Frontal cortex (tissue), 4 donors: ENCODE measurements at places on chromosomes 6 and 20.

DNA sequence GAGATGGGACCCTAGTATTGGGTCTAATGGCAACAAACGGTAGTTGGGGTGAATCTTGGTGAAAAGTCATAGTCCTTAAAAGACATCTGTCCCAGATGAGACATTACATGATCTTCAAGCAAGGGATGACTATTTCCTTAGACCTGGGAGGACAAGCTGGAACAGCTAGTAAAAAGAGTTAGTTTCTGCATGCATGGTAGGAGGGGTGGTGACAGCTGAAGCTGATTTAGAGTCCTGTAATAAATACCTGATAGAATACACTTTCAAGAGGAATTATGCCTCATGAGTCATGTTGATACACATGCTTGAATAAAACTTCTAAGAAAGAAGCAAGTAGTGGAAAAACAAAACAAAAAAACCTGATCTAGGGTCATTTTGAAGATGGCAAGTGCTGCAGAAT lies 247.4 kb downstream of the CD109 start:
- no peak for DNase-seq

DNA sequence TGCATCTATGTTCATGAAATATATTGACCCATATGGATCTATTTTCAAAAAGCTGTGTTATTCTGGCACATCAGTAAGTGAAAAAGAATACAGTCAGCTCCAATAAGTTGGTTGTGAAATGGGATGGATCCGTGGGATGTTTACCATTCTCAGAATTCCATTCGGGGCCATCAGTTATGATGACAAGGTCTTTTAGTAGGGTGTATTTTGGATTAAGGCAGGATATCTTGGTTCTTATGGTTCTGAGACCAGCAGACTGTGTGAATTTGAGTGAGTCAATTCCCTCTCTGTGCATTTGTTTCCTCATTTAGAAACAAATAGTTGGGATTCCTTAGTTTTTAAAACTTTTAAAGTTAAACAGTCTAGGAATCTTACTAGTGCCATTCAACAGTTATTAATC lies 287.4 kb downstream of the CD109 start:
- DNase-seq, result no peak

DNA sequence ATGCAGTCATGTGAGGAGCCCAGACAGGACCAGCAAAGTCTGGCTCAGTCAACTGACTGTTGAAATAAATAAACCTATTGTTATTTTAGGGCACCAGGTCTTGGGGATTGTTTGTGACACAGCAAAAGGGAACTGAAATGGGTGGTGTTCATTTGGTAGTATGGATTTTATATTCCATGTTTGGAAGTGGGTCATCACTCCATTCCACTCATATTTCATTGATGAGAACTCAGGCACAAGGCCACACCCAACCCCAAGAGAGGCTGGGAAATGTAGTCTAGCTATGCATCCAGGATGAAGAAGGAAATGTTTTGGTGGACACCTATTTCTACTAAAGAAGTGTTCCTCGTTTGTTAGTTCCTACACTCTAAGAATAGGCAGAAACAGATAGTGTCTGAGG lies 64.9 kb upstream of the BTBD3 start:
- no peak for DNase-seq

- no peak for DNase-seq
Observed at GRCh38 chr20:24425523-24426135, 43.8 kb upstream of the SYNDIG1 start.

DNA sequence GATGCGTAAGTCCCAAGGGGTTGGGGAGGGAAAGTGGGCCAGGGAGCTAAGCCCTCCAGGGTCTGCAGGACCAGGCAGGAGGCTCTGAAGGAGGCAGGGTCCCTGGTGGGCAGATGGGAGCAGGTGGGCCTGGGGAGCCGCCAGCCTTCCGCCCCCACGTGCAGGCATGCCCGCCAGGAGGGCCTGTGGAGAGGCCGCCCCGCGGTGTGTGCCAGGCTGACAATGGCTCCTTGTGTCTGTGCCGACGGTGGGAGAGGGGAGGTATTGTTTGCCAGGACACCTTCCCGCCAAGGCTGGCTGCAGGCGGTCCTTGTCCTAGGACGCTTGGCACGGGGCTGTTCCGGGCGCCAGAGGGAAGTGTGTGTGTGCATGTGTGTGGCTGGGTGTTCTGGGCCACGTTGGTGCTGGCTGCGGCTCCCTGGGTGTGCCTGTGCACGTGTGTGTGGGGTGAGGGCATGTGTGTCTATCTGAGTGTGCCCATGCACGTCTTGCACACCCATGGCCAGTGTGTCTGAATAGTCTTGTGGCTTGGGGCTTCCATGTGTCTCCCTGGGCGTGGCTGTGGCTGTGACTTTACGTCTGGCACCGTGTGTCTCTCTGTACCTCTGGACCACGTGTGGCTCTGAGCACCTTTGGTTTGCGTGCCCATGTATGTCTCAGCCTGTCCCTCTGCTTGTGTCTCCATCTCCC lies 153.0 kb downstream of the CEBPB start:
- DNase-seq, result no peak

DNA sequence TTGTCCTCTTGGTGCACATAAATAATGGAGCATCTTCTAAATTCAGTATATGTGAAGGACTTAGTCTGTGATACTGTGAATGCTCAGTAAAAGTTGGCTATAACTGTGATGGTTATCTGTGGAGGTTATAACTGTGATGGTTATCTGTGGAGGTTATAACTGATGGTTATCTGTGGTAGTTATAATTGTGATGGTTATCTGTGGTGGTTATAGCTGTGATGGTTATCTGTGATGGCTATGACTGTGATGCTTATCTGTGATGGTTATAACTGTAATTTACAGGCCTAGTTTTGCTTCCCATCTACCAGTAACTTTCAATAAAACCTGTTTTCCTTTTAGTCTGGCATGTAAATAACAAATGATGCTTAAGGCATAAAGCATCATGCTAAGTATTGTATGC lies 16.5 kb downstream of the PTK7 start:
- no peak for DNase-seq

DNA sequence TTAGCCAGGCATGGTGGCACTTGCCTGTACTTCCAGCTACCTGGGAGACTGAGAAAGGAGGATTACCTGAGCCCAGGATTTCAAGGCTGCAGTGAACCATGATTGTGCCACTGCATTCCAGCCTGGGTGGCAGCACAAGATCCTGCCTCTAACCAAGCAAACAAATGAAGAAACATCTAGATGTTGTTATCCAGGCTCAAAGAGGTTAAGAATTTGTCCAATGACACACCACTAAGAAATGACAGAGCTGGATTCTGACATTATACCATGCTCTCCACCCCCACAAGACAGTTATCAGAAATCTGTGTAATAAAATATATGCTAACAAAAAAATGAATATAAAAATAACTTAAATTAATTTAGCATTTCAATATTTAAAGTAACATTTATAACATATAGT lies 925.5 kb upstream of the SLC35B3 start:
- DNase-seq, result no peak

GRCh38 chr6:11407414-11407813 lies 130.1 kb upstream of the TMEM170B start:
- no peak for DNase-seq

- DNase-seq, result peak; percentile 97
Observed at GRCh38 chr20:347640-348484, 951 bp downstream of the NRSN2 start.

DNA sequence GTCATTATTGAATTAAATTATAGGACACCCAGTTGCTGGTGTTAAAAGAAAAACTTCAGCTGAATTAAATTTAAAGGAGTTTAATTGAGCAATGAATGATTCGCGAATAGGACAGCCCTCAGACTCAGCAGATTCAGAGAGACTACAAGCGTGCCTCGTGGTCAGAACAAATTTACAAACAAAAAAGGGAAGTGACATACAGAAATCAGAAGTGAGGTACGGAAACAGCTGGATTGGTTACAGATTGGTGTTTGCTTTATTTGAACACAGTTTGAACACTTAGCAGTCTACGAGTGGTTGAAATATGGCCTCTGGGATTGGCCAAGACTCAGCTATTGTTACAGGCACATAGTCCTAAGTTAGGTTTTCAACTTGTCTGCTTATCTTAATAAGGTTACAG lies 25.8 kb upstream of the TNFRSF21 start:
- no peak for DNase-seq

DNA sequence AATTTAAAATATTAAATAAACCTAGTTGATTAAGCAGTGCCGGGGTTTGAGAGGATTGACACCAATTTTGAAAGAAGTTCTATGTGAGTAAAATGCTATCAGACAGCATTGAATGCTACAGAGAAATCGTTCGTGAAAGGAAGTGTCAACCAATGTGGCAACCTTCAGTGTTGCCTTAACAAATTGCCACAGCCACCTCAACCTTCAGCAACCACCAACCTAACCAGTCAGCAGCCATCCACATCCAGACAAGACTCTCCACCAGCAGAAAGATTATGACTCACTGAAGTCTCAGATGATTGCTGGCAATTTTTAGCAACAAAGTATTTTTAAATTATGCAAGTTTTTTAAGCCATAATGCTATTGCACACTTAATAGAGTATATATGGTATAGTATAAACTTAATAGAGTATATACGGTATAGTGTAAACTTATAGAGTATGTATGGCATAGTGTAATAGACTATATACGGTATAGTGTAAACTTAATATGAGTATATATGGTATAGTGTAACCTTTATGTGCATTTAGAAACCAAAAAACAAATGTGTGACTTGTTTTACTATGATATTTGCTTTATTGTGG lies 65.3 kb upstream of the ID4 start:
- DNase-seq, result no peak

DNA sequence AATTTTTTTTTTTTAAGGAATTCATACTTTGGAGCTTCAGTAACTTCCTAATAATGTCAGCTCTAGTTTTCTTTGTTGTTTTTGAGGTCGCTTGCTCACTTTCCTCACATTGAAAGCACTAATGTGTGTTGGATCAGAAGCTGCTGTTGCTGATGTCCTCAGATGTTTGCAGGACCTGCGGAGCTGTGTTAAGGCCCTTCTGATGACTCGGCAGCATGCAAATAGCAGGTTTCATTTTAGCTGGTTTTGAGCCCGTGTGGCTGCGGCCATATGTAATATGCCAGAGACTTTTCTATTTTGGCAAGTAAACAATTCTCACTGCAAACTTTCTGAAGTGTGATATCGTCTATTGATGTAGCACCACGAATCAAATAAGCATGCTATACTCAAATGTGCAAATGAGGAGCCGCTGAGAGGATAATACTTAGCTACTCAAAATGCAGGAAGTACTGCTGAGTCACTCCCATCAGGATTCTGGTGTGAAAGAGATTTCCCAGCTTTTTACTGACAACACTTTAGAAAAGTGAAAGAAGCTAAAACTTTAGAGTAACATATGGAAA lies 187.8 kb downstream of the SASH1 start:
- peak; percentile 61 for DNase-seq

DNA sequence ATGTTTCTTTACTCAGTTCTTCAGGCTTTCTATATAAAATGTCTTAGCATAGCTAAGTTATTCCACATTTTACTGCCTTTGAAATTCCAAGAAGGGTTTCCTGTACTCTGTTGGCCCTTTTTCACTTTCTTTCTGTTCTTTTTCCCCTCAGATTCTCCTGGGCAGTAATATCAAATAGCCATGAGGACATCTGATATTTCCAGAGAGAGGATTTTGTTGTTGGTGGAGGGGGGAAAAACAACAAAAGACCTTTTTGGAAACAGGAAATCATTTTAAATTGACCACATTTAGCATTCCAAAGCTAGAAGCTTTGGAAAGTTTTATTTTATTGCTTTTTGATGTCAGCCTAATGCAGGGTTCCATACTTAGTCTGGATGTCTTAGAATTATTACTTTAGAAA lies 445.4 kb downstream of the GJA1 start:
- no peak for DNase-seq

- no peak for DNase-seq
Observed at GRCh38 chr6:170311696-170312095, 5.1 kb downstream of the FAM120B start.

GRCh38 chr20:11853359-11853758 lies 64.3 kb upstream of the BTBD3 start:
- no peak for DNase-seq

DNA sequence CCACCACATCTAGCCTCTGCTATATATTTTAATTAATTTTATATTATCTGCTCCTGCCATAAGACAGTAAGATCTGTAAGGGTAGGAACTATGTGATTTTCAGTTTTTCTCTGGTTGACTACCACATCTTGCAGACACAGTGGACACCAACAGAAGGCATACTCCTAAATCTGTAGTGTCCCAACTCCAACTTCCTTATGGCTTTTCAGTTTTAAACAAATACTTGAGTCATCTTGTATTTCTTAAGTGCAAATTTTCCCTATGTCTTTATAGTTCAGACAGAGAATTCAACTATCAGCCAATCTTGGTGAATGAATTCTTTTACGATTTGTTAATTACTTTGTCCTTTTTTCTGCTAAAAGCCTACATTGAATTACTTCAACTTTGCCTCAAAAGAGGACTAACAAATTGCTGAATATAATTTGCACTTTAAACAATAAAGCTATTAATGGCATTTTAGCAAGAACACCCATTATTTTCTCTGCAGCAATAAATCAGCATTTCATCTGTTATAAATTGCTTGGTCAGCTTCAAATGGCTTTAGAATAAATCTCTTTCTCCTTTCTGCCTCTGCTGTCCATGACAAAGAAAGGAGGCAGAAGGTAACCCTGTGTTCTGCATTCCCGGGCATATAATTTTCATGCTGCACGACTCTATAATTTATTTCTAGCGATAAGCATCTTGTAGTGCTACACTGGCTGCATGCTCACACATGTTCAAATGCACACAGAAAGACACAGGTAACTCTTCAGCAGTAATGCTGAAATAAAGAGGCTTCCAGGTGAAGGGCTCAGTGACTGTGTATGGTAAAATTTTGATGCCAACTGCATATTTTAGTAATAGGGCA lies 144.8 kb downstream of the BACH2 start:
- no peak for DNase-seq

DNA sequence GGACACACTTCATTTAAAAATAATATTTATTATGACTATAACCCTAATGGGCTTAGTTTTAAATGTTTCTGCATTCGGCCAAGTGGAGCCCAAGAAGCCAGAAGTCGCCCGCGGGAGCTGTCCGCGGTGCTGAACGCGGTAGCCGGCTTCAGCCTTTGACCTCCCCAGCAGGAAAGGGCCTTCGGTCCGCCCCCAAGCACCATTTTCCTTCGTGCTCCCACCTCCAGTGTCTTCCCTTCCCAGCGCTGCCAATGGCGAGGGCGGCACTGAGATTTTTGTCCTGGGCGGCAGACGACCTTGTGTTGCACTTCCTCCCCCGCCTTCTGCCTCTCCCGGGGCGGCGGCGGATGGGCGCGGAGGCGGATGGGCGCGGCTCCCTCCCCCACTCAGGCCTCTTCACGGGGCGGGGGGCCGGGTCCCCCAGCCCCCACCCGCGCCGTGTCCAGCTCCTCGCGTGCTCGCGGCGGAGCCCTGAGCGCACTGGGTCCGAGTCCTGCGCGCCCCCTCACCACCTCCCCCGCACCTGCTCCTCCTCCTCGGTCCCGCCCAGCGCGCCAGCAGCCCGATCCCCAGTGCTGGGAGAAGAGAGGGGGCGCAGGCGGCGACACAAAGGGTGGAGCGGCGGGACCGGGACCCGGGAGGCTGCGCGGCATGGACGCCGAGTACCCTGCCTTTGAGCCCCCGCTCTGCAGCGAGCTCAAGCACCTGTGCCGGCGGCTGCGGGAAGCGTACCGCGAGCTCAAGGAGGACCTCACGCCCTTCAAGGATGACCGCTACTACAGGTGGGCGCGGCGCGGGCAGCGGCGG lies 23.6 kb upstream of the TMEM181 start:
- DNase-seq, result peak; percentile 76

- no peak for DNase-seq
Observed at GRCh38 chr6:10520468-10520867, 683 bp upstream of the GCNT2 start.

GRCh38 chr6:108868647-108869046 lies 20.4 kb downstream of the ARMC2 start:
- no peak for DNase-seq
